Stimulated activated memory B cell treated with anti-CD40 and anti-IgM and Interleukin-4, amounts not matched to agents 10 μg/mL and 1 μg/mL and 100 μg/mL, for 72 hours (primary cell): ENCODE measurements at places on chromosomes 12 and 14.

DNA sequence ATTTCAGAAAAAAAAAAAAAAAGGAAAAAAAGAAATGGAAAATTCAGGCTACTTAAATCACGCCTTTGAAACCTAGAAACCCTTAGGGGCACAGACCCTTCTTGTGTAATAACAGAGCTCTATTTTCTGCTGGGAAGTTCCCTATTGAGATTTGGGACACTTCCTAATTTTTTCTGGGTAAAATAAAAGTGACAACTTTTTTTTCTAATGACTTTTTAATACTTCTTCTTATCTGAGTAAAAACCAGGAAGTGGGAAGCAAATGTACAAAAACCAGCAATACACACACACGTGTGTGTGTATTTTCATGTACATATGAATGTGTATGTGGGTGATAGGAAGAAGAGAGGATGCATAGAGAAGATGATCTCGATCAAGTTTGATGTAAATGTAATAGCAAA is 35.8 kb downstream of the ETV6 start:
- no peak overlapping the region for H3K4me3 ChIP-seq
- ATAC-seq = no peak

GRCh38 chr14:73133795-73134194 is 2.5 kb upstream of the PSEN1 start:
- H3K4me1 ChIP-seq = peaks cover 22% of the 10 kb centered on the region
- H3K36me3 ChIP-seq = peaks cover 25% of the 10 kb centered on the region
- no peak for ATAC-seq
- no peak overlapping the region for H3K4me3 ChIP-seq

DNA sequence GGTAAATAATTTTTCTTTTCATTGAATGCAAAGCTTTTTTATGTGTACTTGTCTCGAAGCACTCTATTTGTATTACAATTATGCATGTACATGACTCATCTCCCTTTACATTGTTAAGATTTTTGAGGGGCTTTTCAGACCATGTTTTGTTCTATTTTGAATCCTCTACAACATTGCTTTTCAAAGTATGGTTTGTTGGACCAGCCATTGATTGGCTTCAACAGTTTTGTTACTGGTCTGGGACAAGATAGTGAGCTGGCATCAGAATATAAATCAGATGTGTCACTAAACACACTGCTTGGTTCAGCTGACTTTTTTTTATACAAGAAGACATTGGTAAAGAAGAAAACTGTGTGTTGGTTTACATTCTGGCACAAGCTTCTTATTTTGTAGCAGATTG is 122.3 kb downstream of the MON2 start:
- H3K27me3 ChIP-seq = no peaks in the 10 kb centered on the region
- no peaks in the 10 kb centered on the region for H3K4me1 ChIP-seq
- peaks cover 44% of the 10 kb centered on the region for H3K36me3 ChIP-seq
- no peak overlapping the region for H3K27ac ChIP-seq

DNA sequence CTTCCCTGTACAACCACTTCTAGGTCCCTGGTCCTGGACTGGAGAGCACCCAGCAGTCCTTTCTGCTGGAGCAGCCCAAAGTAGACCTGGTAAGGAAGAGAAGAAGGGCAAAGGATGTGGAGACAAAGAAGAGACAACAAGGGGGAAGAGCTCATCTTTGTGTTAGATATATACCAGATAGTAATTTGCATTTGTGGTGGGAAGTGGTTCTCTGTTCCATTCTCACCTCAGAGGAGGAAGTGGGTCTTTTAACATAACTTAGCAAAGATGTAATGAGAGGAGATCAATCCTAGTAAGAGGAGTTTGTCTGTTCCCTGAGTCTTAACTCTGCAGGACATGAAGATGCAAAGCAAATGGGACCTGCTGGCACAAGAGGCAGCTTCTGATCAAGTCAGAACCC is 8.0 kb downstream of the CCDC198 start:
- peak; percentile 86 for ATAC-seq
- H3K4me3 ChIP-seq = no peak overlapping the region
- H3K4me1 ChIP-seq = no peaks in the 10 kb centered on the region

GRCh38 chr12:82647853-82648252 is 38.9 kb upstream of the TMTC2 start:
- no peaks in the 10 kb centered on the region for H3K27me3 ChIP-seq
- H3K4me1 ChIP-seq = no peaks in the 10 kb centered on the region
- H3K4me3 ChIP-seq = no peak overlapping the region
- H3K27ac ChIP-seq = no peak overlapping the region
- ATAC-seq = no peak

- H3K27me3 ChIP-seq = no peaks in the 10 kb centered on the region
- peaks cover 38% of the 10 kb centered on the region for H3K4me1 ChIP-seq
- peak overlapping the region; percentile 84 for H3K27ac ChIP-seq
- H3K4me3 ChIP-seq = peak overlapping the region; percentile 25
Measured at GRCh38 chr12:12505544-12506495, 56.8 kb downstream of the DUSP16 start.

DNA sequence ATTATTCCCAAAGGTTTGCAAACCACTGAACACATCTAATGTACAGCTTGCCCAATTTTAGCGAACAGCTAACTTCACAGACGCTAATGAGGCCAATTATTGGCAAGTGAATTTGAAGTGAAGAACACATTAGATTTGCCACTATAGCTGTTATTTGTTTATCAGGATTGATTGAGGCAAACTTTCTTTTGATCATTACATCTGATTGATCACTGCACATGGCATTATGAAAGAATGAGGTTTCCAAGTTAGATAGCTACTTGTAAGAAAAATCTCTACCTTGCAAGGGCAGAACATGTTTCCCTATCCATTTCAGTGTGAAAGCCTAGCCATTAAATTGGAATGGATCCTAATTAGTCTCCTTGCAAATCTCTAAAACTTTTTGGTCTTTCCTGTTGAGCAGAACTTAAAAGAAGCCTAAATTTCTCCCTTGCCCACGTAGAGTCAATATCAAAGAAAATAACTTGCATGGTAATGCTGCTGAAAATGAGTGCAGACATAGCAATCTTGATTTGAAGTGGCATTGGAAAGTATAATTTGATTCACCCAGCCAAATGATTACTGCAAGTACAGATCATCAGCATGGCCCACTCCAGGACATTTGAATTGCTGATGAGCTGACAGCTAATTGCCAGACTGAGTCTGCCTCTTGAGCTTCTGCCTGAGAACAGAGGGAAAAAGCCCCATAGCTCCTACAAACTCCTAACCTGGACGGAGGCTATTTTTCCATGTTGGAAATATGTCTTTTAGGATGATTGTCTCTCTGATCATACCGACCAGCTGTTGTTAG is 98.6 kb downstream of the TPH2 start:
- no peak overlapping the region for H3K4me3 ChIP-seq
- no peak overlapping the region for H3K27ac ChIP-seq

DNA sequence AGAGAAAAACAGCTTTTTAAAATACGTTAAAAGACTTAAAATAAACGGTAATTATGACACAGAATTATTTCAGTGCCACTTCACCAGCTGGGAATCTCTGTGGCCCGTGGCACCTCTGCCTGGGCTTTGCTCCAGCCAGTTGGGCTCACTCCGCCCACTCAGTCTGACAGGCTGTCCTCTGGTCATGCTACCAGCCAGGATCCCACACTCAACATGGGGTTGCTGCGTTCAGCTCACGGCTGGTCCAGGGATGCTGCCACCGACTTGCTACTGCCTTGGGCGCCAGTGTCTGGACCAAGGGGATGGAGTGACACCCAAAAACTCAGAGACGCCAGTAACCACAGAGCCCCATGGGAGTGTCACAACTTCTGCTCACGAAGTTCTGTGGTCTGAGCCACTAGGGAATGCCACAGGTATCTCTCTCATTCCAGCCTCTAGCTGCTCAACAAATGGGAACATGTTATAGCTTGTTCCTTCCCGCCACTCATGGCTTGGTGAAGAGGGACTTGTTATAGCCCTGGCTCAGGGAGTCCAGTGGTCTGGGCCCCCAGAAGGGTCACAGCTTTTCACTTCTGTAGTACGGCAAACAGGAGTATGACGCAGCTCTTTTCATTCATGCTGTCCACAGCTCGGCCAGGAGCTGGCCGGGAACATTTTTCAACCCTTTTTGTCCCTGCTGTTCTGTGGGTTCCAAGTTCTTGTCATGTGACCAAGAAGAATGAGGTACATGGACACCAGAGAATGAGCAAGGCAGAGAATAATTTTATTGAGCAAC is 23.4 kb upstream of the ATXN7L3B start:
- H3K36me3 ChIP-seq = no peaks in the 10 kb centered on the region
- H3K4me3 ChIP-seq = no peak overlapping the region
- no peak for ATAC-seq
- no peak overlapping the region for H3K27ac ChIP-seq
- H3K4me1 ChIP-seq = no peaks in the 10 kb centered on the region
- peaks cover 10% of the 10 kb centered on the region for H3K27me3 ChIP-seq

- H3K36me3 ChIP-seq = peaks cover 23% of the 10 kb centered on the region
- no peaks in the 10 kb centered on the region for H3K27me3 ChIP-seq
- no peaks in the 10 kb centered on the region for H3K4me1 ChIP-seq
- H3K27ac ChIP-seq = no peak overlapping the region
- no peak overlapping the region for H3K4me3 ChIP-seq
- no peak for ATAC-seq
Measured at GRCh38 chr14:105866841-105867321, 340.5 kb downstream of the TMEM121 start.
